ENCODE measurements at places on chromosomes 7 and 10. TPM values are rescaled to one million over a fixed set of nuclear protein-coding genes. Genes with fewer than 3 reads are reported as not detected.

The OR2F1 gene
- not detected for total RNA-seq

The HTR5A gene
- not detected for total RNA-seq

The TBATA gene
- total RNA-seq: not detected

DNA sequence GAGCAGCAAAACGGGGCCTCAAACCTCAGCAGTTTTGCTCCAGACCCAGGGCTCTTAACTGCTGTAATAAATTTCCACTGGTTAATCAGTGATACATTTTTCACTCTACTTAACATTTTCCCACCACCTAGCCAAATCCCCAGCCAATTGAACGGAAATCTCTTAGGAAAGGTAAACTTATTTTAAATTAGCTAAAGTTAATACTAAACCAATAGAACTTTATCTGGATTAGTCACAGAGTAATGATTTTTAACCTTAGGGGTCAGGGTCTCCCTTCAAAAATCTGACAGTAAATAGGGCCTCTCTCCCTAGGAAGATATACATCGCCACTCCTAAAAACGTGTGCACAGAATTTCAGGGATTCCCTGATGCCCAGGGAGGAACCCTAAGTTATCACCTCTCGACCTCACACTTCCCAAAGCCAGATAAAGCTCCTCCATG lies 87.4 kb upstream of the KMT2E start:
- no peak overlapping the region for H3K27ac ChIP-seq
- DNase-seq: no peak
- H3K27me3 ChIP-seq: no peaks in the 10 kb centered on the region
- no peaks in the 10 kb centered on the region for H3K36me3 ChIP-seq
- no peak overlapping the region for H3K4me3 ChIP-seq

- H3K36me3 ChIP-seq: no peaks in the 10 kb centered on the region
- H3K4me1 ChIP-seq: no peaks in the 10 kb centered on the region
- H3K27me3 ChIP-seq: peaks cover 61% of the 10 kb centered on the region
- no peak overlapping the region for H3K4me3 ChIP-seq
- no peak overlapping the region for H3K27ac ChIP-seq
- no peak for DNase-seq
Observed at GRCh38 chr7:47571331-47572093, 10.4 kb downstream of the TNS3 start.

DNA sequence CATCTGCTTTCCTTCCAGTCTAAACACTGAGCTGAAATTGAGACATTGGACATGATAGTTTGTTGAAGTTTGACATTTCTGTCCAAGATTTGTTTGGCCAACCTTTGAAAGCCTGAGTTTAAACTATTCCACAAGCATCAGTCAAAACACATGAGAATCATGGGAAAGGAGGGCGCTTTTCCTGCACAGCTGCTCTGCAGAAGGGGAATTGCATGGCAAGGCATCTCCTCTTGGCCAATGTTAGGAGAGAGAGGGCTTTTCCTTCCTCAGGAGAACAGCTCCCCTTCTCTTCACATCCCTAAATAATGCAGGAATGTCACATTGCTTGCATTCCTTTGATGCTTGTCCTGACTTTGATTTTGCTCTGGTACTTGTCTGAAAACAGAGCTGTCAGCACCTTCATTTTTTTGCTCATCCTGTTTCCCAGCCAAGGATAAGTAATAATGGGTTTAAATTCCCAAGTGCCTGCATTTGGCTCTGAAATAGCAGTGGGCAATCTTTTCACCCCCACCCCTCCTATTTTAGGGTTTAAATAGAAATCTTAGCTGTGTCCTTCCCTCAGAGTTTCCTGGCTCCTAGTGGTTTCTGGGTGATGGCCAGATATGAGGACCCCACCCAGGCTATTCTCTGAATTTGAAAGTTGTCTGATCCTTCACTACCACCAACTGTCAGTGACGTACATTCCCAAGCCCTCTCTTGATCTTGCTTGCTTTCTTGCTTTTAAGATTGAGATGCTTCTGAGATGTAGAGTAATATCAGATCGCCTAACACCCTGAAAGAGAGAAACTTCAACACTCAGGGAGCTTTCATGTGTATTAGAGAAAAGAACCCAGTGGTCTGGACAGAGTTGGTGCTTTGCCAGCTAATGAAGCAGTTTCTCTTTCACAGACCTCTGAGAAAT lies 75.2 kb upstream of the NPVF start:
- H3K36me3 ChIP-seq: no peaks in the 10 kb centered on the region
- DNase-seq: no peak
- H3K27ac ChIP-seq: no peak overlapping the region
- H3K27me3 ChIP-seq: peaks cover 8% of the 10 kb centered on the region
- H3K4me1 ChIP-seq: no peaks in the 10 kb centered on the region

- H3K27ac ChIP-seq: no peak overlapping the region
- no peaks in the 10 kb centered on the region for H3K4me1 ChIP-seq
- DNase-seq: peak; percentile 53
- H3K36me3 ChIP-seq: no peaks in the 10 kb centered on the region
- no peak overlapping the region for H3K4me3 ChIP-seq
Observed at GRCh38 chr7:95317546-95317945, 6.8 kb downstream of the PON1 start.

DNA sequence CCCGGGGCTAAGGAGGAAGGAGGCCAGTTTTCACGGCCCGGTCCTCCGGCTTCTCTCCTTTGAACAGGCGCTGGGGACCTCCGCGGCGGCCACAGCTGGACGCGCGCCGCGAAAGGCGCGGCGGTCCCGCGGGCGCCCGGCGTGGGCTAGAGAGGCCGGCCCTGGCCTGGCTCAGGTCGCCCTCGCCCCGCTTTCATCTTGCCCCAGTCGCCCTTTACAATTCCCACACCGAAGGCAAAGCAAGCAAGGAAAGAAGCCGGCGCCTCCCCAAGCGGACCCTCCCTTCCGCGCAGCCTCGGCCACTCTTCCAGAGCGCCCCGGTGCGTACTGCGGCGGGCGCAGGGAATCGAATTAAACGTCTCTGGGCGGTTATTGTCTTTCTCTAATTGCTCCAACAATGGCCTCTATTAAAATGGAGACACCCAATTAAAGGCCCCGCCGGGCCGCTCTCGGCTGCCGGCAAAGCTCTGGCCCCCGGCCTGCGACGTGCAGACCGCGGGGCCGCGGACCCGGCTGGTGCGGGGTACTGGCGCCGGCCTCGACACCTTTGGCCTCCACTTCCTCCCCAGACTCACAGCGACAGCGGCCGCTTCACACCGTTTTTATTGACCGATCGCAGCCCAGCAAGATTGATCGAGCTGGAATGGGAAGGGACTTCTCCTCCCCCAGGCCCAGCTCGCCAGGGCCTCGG lies 4.5 kb upstream of the GATA3 start:
- no peak overlapping the region for H3K4me3 ChIP-seq
- H3K27ac ChIP-seq: no peak overlapping the region
- no peaks in the 10 kb centered on the region for H3K36me3 ChIP-seq
- H3K27me3 ChIP-seq: peaks cover 62% of the 10 kb centered on the region
- H3K4me1 ChIP-seq: peaks cover 25% of the 10 kb centered on the region
- DNase-seq: no peak

DNA sequence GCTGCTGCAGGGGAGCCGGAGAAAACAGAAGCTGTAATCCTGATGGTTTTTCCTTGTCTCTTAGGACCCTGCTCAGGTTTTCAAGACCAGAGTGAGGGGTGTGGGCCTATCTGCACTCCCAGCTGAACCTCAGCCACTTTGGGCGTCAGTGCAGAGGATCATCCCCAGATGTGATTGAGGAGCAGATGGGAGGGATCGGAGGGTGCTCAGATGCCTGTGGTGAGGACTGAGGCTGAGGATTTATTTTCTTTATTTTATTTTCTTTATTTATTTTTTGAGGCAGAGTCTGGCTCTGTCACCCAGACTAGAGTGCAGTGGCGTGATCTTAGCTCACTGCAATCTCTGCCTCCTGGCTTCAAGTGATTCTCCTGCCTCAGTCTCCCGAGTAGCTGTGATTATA lies 13.9 kb downstream of the COL26A1 start:
- no peak overlapping the region for H3K4me3 ChIP-seq
- no peak overlapping the region for H3K27ac ChIP-seq
- H3K4me1 ChIP-seq: no peaks in the 10 kb centered on the region
- no peak for DNase-seq
- H3K36me3 ChIP-seq: no peaks in the 10 kb centered on the region
- peaks cover 50% of the 10 kb centered on the region for H3K27me3 ChIP-seq
